ENCODE measurements at places on chromosomes 3 and 15.

GRCh38 chr3:141305436-141305835 lies 62.9 kb upstream of the ZBTB38 start:
- DNase-seq, result peak; percentile 8

DNA sequence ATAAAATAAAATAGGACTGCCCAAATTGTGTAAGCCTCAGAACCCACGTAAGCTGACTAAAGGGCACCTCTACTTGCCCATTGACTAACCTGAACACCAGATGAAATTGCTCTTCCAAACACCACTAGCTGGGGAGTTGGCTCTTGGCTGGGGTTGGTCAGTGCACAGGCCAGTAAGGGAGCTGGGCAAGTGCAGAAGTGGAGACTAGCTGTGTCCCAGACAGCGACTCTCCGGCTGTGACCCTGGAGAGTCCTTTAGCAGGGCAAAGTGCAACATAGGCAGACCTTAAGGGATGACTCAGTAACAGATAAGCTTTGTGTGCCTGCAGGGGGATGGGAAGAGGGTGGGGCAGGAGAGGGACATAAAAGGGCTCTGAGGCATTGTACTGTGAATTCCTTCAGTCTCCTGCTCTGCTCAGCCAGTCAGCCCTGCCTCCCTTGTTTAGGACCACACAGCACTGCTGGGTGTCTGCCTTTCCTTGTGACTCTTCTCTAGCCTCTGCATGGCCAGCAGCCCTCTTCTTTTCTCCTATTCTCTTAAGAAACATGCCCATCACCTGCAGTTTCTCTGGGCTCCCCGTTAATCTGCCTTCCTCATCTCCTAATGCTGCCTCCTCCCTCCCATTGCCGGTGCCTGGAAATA lies 13.2 kb downstream of the NR1I2 start:
- DNase-seq, result peak; percentile 22

GRCh38 chr3:154507727-154508126 lies 77.7 kb upstream of the GPR149 start:
- no peak for DNase-seq

GRCh38 chr15:71455107-71455506 lies 339.8 kb downstream of the THSD4 start:
- no peak for DNase-seq

- peak; percentile 4 for DNase-seq
These were observed 641 bp downstream of the OPA1 start for GRCh38 chr3:193593668-193594030.

- no peak for DNase-seq
These were observed 50.7 kb downstream of the SETD5 start for GRCh38 chr3:9448071-9448470.

GRCh38 chr3:158352551-158352950 lies 218.4 kb upstream of the MLF1 start:
- DNase-seq, result no peak

DNA sequence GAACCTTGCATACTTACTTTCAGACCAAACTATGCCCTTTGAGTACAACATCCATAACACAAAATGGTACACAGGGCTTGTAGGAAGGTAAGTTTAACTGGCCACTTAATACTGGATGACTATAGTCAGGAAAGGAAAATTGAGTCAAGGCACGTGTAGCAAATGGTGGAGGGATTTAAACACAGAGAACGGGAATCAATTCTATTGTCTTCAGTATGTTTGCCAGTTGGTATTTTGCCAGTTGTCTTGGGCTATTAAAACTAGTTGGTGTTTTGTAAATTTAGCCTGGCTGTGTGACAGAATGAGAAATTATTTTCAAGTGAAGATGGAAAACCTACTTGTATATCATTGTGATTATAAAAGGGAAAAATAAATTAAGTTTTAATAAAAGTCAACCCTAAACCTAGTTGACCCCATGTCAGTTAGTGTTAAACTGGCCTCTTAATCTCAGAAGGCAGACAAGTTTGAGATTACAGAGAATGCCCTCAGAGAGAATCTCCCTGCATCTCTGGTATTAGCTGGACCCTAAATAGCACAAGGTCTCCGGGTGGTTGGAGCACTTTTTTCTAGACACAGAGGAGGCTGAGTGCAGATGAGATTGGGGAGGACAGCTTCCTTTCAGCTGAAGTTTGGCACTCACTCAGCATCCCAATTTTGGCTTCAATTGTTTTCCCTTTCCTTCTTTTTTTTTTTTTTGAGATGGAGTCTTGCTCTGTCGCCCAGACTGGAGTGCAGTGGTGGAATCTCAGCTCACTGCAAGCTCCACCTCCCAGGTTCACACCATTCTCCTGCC lies 91.2 kb downstream of the MB21D2 start:
- no peak for DNase-seq

GRCh38 chr3:112604536-112604935 lies 36.4 kb downstream of the CCDC80 start:
- DNase-seq, result no peak

DNA sequence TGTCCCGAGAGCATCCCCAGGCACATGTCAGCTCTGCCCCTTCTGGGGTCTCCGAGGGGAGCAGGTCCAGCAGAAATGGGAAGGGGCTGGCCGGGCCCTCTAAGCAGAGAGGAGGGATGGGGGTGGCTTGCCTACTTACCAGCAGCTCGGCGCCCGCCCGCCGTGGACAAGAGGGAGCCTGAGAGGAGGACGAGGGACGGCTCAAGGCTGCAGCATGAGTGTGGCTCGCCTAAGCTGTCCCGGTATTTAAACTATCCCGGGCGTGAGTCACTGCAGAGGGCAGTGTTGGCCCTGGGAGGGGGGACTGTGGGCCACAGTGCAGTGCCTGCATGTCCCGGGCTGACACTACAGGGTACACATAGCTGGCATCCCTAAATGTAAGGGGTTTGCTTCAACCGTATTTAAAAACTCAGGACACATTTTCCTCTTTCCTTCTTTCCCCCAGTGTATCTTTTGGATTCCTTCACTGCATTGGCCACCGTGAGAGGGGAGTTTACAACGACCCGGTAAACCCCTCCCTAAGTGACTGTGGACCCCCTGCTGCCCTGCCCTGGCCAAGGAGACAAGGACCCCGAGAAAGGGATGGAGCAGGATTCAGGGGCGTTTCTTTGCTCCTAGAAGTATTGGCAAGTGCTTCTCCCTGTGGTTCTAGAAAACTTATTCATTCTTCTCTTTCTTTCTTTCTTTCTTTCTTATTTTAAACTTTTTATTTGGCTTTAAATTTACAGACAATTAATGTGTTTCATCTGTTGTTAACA lies at the start of gene LRRC15:
Gene LRRC15, minus strand, starts transcription at position 222 of the 758 bp plus-strand sequence. CDS start 8,700 bp downstream, outside the sequence.
- DNase-seq, result no peak

- DNase-seq, result no peak
These were observed 751.6 kb downstream of the SI start for GRCh38 chr3:164326714-164327113.

- DNase-seq, result no peak
These were observed 11.4 kb upstream of the STAB1 start for GRCh38 chr3:52483577-52484381.

DNA sequence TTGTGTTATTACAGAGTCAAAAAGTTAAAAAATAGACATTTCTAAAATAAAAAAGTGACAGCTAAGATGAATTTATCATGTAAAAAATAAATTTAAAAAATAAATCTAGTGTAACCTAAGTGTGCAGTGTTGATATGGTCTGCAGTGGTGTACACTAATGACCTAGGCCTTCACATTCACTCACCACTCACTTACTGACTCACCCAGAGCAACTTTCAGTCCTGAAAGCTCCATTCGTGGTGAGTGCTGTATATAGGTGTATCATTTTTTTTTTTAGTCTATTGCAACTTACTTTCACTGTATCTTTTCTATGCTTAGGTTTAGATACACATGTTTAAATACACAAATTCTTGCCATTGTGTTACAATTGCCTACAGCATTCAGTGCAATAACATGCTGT lies 459.4 kb upstream of the ROBO1 start:
- DNase-seq, result no peak

DNA sequence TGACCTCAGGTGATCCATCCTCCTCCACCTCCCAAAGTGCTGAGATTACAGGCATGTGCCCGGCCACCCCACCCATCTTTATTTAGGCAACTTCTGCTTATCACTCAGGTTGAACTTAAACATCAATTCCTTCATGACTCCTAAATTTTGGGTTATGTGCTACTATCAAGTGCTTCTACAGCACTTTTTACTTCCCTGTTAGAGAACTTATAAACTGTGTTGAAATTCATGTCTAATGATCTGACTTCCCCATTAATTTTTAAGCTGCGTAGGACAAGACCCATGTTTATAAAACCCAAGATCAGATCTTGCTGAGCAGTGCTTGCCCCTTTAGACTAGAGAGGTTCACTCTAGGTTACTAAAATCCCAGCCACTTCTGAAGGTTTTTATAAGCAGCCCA lies 266.2 kb upstream of the TPRG1 start:
- DNase-seq, result no peak

DNA sequence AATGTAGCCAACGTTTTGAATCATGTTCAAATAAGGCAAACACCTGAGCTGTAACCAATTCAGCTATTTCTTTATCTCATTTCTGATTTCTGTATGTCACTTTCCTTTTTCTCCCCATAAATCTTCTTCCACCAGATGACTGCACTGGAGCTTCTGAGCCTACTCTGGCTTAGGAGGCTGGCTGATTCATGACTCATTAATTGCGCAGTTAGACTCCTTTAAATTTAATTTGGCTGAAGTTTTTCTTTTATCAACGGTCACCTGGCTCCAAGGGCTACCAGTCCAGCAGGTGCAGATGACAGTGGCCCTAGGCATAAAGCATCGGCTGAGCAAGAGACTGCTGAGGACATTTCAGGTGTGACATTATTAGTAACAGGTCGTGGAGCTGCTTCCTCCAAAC lies 39.6 kb upstream of the ITGA11 start:
- no peak for DNase-seq

- DNase-seq, result no peak
These were observed 29.1 kb upstream of the KCTD6 start for GRCh38 chr3:58462829-58463180.

GRCh38 chr3:100407164-100407563 lies 5.8 kb downstream of the LNP1 start:
- DNase-seq, result no peak

GRCh38 chr15:87120555-87120954 lies 1040.9 kb downstream of the AGBL1 start:
- DNase-seq, result no peak

DNA sequence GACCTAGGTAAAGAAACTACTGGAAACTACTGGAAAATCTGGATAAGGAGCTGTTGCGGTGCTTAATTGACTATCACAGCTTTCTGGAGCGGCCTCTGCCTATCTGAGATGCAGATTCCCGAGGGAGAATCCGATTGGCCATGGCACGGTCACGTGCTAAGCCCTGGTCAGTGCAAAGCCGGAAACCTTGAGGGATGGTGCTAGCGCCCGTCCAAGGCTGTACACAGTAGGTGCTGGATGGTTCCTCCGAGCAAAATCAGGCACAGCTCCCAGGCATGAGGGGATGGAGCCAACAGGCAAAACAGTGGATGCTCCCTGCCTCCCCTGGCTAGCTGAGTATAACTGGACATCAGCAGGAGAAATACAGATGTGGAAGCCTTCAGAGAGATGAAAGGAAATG lies 238.7 kb upstream of the HES1 start:
- no peak for DNase-seq

GRCh38 chr3:171727288-171727687 lies 83.0 kb downstream of the PLD1 start:
- no peak for DNase-seq

DNA sequence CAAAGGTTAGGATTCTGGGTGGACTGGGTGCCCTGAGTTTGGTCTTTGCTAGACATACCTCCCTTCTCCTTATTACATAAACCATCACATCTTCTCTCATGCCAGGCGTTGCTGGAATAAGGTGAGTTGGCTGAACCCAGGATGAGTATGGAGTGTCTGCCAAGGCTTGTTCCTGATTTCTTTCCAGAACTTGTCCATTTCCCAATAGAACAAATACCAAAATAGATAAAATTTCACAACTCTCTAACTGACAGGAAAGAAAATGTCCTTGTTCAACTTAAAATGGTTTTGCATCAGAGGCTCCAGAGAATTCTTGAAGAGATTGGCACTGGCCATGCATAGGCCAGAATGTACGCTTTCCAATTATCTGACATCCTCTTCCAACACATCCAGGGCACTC lies 291.9 kb downstream of the IGSF11 start:
- DNase-seq, result no peak

- no peak for DNase-seq
These were observed 77.9 kb upstream of the ARHGEF3 start for GRCh38 chr3:56879436-56880215.

DNA sequence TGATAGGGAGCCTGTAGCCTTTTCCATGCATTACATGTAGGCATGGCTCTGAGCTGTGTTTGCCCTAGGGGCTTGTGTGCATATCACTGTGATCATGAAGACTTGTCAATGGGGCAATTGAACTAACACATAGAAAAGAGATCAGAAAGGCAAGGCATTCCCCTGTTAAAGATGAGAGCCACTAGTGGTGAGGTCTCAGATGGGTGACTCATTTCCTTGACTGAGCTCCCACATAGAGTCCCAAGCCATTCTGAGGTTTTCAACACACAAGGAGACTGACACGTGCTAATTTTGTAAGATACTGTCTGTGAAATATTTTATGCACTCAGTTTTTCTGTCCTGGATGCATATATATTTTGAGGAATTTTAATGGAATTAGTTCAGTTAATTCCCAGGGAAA lies 53.8 kb downstream of the SAMMSON start:
- DNase-seq, result no peak

GRCh38 chr15:100601163-100601562 lies 821 bp downstream of the LINS1 start:
- DNase-seq, result no peak

DNA sequence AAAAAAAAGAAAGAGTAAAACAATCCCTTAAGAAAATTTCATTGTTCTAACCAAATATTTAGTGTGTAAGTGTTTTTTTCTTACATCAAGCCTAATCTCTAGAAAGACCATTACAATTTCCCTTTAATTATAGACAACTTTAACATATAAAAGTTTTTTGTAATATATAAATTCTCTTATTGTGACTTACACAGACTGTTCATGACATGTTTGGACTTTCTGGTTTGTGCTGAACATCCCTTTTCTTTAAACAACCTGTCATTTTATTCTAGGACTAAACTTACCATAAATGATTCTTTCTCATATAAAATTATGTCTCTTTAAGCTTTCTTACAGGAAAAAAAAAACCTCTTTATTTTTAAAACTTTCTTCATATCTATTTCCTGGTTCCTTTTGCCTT lies 13.0 kb upstream of the BTLA start:
- DNase-seq, result no peak

GRCh38 chr3:127394984-127395662 lies 107.3 kb upstream of the PRR20G start:
- DNase-seq, result no peak

All from NCI-H460 (cell line).